ENCODE measurements at places on chromosomes 5 and 9. TPM values are rescaled to one million over a fixed set of nuclear protein-coding genes. Genes with fewer than 3 reads are reported as not detected.

SLC31A1 gene
- total RNA-seq, result 7.7 TPM

RBM27 gene
- total RNA-seq, result 21.1 TPM

PFN3 gene
- total RNA-seq, result not detected

TRIM14 gene
- total RNA-seq, result 90.0 TPM

All from activated naive CD4-positive, alpha-beta T cell treated with anti-CD3 and anti-CD28 coated beads, Interleukin-2, amount 10 ng/mL, durations not matched to agents 5 hours and 36 hours (primary cell).